ENCODE measurements at places on chromosomes 6 and 20.

GRCh38 chr6:140061110-140062042, 686.9 kb upstream of the CITED2 start:
- no peak for DNase-seq

DNA sequence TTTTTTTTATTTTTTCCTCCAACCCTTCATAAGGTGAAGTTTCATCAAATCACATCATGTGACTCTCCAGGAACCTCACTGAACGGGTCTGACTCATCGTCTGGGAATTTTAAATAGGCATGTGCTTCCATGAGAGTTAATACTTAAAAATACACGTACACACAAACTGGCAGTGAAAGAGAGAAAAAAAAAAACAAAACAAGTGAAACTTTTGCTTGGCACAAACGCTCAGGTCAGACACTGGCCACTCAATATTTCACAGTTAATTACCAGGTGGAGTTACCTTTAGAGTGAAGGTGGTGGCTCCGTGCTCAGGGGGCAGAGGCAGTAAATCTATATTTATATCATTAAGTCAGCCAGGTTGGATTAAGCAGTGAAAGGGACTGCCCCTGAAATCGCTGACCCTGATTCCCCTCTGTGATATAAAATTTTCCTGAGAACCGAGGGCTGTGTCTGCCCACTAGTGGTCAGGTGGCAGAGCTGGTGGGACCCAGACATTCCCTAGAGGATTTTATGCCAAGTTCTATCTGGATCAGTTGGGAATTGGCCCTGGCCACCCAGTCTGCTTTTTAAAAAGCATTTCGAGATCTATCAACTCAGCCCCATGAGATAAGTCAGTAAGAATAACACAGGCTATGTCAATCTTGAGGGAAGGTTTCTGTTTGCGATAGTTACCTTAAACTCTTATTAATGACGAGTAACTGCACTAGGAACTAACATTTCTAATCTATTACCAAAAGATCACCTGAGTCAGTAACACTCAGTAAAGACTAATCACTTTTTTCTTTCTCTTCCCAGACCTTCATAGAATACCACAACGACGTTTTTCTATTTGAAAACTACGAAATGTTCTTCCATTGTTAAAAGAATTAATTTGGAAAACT, 259.1 kb downstream of the HDGFL1 start:
- DNase-seq, result no peak

DNA sequence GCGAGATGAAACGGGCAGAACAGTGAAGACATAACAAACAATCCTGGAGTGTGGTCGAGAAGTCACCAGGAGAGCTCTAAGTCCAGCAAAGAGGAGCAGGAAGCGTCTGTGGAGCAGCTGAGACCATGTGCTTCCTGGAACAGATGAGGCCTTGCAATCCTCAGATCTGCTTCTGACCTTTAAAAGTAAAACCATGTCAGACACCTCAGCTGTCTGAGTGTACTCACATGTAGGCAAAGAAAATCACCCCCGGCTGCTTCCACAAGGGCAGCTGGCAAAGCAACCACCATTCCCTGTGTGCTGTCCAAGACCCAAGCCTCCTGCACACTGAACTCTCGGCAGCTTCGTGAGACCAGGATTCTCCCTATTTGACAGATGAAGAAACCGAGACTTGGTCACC, 76.6 kb downstream of the EDN3 start:
- DNase-seq, result no peak

- no peak for DNase-seq
Measured at GRCh38 chr20:1868856-1869255, 26.4 kb upstream of the SIRPA start.

DNA sequence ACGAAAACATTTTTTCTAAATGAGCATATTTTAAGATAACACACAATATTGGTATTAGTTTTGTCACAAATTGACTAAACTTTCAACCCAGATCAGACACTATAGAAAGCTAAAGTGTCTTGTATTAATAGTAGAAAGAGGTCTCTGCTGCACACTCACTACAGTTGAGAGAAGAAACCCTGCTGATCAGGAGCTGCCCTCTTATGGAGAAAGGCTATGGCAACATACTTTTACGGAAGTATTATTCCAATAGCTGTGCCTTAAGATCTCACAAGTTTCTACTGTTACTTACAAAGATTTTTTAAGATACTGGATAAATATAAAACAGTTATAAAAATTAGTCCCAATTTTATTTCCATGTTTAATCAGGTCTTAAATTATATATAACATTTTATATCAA, 155.7 kb downstream of the RIMS1 start:
- no peak for DNase-seq

DNA sequence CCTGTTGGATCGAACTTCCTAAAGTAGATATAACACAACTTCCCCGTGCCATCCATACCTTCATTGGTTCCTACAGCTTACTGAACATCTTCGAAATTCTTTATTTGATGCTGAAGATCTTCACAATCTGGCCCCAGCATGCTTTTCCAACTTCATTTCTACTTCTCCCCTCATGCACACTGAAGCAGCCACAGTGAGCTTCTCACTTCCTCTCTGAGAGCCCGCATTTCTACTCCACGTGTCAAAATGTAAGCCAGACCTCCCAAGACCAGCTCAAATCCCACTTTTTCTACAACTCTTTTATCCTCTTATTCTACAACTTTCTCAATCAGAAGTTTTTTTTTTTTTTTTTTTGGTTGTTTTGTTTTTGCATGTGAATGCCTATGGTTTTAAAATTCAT, 254.7 kb downstream of the GMPR start:
- DNase-seq, result no peak

DNA sequence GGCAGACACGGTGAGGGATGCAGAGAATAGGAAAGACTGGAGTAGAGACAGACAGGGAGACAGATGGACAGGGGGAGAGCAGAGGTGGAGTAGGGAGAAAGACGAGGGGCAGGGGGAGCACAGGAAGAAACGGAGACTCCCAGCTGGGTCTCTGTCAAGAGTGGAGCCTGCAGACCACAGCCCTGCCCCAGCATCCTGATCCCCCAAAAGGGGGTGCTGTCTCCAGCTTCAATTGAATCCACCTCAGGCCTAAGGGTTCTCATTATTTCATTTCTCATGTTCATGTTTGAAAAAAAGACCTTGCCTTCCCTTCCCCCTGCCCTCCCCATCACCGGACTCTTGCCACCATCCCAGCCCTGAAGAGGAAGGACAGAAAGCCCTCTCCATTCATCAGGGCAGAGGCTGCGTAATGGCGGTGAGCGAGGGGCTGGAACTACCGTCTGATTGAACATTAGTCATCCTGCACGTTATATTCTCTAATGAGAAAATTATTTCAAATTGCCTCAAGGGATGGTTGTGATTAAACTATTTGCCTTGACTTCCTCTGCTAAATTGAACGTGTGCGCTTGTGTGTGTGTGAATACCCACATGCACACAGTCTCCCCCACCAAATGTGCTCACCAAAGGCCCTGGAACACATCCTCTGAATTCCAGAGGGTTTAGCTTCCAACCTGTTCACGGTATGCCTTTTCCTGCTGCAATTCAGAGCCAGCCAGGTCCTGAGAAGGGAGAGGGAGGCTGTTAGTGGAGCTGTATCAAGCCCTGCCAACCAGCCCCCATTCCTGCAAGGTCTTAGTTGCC, 98.3 kb downstream of the CDC5L start:
- DNase-seq, result no peak

- DNase-seq, result no peak
Measured at GRCh38 chr20:41249411-41250281, 67.9 kb downstream of the ZHX3 start.

- no peak for DNase-seq
Measured at GRCh38 chr6:138821519-138821918, 25.6 kb downstream of the ECT2L start.

DNA sequence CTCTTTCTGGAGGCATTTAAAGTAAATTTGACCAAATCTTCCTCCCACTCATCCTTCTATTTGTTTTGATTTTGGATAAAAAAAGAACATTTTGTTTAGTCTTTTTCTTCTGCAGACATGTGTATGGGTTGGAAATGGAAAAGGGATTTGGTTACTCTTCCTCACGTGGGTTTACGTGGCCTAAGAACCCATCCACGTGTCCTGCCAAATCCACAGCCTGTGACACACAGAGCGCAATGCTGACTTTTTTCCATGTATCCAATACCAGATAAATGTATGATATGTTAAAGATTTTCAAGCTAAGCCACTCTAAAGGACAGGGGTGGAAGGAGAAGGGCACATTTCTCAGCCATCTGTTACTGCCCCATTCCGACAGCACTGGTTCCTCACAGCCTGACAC, 176.5 kb downstream of the COL12A1 start:
- no peak for DNase-seq

DNA sequence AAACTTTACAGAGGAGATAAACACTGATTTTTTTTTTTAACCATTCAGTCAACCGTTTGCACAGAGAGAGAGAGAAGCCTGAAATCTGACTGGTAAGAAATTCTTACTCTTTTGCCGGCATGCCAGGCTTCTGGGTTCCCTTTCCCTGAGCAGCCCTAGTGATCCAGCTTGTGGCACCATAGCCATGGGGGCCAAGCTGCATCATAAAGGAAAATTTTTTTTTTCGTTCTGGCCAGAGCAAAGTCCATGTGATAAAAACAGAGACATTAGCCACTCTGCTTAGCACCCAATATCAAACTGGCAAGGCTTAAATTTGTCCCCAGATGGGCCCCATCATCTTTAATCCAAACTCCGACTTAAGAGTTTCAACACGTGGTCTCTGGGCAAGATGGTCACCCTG, 44.5 kb downstream of the CEP85L start:
- DNase-seq, result no peak

GRCh38 chr6:15515660-15516375, 147.0 kb downstream of the DTNBP1 start:
- DNase-seq, result no peak

DNA sequence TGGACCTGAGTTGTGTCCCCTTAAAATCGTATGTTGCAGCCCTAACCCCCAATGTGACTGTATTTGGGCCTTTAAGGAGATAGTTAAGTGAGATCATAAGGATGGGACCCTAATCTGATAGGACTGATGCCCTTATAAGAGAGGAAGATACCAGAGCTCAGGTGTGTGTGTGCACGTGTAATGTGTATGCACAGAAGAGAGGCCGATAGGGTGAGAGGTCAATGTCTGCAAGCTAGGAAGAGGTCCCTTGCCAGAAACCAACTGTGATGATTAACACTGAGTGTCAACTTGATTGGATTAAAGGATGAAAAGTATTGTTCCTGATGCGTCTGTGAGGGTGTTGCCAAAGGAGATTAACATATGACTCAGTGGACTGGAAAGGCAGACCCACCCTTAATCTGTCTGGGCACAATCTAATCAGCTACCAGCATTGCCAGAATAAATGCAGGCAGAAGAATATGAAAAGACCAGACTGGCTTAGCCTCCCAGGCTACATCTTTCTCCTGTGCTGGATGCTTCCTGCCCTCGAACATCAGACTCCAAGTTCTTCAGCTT, 299.8 kb downstream of the LRFN2 start:
- DNase-seq, result no peak

DNA sequence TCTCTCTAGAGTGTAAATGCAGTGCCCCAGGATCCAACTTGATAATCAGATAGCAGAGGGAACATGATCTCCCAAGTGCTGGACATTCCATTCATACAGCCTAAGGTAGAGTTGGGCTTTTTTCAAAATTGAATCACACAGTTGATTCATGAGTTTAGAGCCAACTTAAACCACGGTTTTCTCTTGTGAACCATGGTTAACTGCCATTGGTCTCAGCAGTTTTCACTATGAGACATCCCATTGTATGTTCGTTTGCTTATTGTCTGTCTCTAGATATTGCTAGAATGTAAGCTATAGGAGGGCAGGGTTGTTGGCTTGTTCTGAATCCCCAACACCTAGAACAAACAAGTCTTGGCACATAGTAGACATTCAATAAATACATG, 37.2 kb upstream of the TAF8 start:
- no peak for DNase-seq

DNA sequence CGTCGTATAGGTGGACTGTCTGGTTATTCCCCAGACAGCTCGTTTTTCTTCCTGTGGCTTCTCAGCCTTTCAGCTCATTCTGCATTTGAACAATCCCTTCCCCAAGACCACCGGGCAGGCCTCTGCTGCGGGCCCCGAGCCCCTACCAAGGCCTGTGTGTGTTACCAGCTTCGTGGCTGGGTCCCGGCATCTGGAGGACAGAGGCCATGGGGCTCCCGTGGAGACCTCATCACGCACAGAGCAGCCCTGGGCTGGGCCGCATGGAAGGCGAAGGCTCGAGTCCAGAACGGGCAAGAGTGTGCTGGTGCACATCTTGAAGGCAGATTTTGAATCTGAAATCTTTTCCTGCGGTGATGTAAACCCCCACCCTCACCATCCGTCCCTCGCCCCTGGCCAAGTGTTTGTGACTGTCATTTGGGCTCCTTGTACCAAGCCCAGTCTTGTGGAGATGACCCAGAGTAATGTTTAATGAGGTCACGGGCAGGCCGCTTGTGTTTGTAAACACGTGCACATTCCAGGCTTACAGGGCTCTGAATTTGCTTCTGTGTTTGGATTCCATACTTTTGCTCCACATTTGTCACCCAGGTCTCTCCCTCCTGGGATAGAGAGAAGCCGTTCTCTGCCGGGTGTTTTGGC, 119.6 kb downstream of the CDH4 start:
- DNase-seq, result no peak

DNA sequence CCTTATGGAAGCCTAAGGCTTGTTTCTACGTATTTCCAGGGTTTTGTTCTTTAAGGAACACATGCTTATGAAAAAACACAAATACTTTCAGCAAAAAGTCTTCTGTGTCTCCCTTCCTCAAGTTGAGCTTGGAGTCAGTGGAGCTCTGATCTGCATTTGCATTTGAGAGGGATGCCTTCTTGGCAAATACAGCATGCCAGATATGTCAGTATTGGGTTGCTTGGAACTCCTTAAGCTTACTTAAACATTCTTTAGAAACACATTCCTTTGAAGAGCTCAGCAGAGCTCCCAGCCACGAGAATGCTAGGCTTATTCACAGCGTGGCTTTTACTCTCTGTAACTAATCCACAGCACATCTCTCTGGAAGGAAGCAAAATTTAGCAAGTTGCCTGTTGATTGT, 68.3 kb downstream of the ANKRD6 start:
- DNase-seq, result no peak

- no peak for DNase-seq
Measured at GRCh38 chr6:165632194-165632593, 30.8 kb downstream of the PDE10A start.

DNA sequence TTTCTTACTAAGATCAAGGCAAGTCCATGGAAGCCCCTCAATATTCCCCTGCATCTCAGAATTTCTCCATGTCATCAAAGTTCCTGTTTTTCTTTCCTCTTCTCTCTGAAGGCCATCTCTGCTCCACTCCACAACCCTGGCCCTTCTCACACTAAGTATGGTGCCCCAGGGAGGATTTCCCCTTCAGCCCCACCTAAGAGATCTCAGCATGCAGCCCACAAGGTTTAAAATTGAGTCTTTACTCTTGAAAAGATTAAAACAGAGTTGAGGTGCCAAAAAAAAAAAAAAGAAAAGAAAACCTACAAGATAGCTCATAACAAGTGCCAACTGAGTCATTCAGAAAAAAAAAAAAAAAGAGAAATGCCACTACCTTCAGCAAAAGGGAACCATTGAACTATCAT, 36.5 kb upstream of the TNFAIP3 start:
- DNase-seq, result no peak

- no peak for DNase-seq
Measured at GRCh38 chr6:98937351-98937750, 10.4 kb downstream of the FBXL4 start.

- DNase-seq, result no peak
Measured at GRCh38 chr6:89494131-89494793, 61.3 kb downstream of the ANKRD6 start.
